Thoracic aorta (tissue), 2 donors: ENCODE measurements at places on chromosomes 3 and 15.

DNA sequence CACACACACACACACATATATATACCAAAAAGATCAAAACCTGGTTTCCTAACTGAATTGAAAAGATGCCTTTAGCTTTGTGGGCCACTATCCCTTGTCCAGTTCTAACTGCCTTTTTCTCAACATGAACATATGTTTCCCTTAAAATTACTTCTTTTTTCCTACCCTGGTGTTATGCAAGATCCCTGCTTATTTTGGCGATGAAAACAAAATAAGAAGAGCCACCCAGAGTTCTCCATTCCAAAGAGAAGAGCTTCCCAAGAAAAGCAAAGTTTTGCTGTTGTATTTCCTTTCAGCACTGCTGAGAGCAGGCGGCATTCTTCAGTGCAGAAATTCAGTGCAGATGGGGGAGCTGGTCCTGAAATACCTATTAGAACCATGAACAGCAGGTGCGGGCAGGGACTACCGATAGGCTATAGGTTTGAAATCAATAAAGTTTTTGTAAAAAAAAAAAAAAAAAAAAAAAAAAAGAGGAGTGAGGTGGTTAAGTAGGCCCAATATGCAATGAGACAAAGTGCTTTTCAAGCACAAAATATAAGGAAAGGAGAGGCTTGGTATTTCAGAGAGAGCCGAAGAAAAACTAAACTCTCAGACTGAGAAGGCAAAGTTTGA, 238.0 kb downstream of the FOXP1 start:
- DNase-seq = no peak

DNA sequence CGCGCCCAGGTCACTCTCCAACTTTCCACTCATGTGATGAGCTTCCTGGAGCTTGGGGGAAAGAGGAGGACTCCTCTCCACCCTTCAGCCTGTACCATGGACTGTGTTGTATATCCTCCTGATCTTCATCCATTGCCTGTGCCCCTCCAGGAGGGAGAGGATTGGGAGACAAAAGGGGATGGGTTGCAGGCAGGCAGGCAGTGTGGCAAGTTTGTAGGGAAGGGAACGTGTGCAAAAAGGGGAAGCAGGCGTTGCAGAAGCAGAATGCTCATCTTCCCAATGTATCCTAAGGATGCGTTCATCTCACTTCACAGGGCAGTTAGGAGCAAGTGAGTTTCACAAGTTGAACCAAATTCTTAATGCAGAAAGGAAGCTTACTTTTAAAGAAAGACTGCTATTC, 28.1 kb upstream of the GHSR start:
- no peak for DNase-seq

DNA sequence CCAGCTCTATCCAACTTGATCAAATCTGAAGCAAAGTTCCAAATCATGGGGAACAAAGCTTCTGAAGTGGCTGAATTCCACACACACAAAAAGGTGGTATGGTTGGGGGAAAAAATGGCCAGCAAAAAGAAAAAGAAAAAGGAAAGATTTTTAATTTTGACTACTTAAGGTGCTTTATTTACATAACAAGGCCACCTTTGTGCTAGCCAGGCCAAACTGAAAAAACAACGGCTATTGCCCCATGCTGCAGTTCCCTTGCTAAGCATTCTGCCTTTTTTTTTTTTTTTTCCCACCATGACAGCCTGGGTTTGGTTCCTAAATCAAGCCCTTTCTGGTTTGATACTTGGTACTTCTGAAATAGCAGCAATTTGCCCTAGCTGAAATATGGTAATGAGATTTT, 66.5 kb upstream of the DAZL start:
- DNase-seq = no peak

DNA sequence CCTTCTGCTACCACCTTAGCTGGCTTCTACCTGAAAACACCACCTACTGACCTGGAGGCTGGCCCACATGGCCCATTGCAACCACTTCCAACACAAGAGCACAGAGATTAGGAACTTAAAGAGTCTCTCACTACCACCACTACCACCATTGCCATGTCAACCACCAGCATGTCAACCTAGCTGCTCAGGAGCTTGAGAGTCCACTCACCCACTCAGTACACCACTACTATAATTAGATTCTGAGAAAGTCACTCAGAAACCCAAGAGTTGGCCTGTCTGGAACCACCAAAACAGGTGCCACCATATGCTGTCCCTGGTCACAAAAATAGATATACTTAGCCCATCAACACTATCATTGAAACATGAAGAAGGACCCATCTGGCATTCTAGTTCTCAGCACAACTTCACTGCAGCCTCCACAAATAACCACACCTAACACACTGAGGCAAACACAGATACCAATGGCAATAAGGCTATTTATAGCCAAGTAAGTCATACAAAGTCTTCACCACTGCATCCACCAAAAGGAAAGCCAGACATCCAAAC, 806.7 kb upstream of the EPHA6 start:
- no peak for DNase-seq

DNA sequence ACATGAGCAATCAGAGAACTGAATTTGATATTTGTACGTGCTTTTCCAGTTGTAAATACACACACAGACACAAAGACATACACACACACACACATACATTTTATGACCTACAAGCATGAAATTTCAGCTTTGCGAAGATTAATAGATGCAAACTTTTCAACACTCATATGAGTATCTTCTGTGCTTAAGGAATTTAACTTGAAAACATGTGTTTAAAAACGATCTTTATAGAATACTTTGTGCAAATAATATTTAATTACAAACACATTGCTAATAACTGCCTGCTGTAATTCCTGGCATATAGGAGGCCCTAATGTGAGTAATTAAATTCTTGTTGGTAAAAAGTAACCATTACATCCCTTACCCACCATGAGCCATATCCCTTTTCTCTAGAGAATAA, 107.7 kb upstream of the PLSCR5 start:
- DNase-seq = no peak

- DNase-seq = no peak
These were observed 77.9 kb downstream of the ITPR1 start for GRCh38 chr3:4570840-4571621.
